OCI-M1 (cell line): ENCODE measurements at places on chromosomes 7 and 10.

DNA sequence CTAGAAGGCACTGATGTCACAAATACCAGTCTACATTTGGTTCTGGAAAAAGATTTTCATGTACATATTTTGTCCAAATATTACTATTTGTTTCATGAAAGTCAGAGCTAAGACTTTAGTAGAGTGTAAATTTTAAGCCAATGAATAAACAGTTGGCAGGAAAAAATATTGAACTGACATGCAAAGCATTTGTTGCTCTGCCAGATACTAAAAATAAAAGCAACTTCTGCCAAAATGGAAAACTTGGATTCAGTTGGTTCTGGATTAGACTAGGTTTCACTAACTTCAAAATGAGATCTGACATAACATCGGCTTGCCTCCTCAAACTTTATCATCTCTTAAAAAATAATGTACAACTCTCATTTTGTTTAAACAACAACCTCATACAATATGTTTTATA is 34.9 kb downstream of the FAM204A start:
- DNase-seq: no peak

DNA sequence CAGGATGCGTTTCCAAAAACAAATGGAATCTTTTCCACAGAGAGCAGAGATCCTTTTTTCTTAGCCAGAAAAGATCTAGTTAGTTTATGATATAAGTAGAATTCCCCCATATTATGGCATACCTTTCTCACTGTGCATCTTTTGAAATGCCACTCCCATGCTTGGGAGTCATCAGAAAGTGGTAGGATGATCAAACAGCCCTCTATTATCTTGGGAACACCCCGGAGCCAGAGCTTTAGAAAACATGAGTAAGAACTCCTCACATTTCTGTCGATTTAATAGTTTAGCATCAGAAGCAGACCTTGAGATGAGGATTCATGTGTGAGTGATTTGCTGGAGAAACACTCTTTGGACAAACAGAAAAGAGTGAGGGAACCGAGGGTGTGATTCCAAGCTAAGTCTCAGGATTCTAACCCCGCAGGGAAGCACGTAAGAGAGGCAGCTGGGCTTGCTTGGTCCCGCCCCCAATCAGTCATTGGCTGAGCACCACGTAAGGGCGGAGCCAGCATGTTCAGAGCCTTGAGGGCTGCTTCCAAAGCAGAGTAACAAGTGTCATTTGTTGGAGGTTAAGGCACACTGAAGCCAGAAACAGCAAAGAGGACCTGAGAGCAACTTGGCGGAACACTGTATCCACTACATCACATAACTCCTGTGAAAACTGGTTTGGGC is 43.7 kb upstream of the NXPH1 start:
- DNase-seq: no peak

GRCh38 chr7:99505324-99505662 is 831 bp downstream of the ZKSCAN5 start:
- no peak for DNase-seq

GRCh38 chr10:44511166-44511565 is 126.3 kb upstream of the CXCL12 start:
- DNase-seq: no peak

- DNase-seq: no peak
These were observed 20.1 kb upstream of the C7orf33 start for GRCh38 chr7:148570510-148570909.

DNA sequence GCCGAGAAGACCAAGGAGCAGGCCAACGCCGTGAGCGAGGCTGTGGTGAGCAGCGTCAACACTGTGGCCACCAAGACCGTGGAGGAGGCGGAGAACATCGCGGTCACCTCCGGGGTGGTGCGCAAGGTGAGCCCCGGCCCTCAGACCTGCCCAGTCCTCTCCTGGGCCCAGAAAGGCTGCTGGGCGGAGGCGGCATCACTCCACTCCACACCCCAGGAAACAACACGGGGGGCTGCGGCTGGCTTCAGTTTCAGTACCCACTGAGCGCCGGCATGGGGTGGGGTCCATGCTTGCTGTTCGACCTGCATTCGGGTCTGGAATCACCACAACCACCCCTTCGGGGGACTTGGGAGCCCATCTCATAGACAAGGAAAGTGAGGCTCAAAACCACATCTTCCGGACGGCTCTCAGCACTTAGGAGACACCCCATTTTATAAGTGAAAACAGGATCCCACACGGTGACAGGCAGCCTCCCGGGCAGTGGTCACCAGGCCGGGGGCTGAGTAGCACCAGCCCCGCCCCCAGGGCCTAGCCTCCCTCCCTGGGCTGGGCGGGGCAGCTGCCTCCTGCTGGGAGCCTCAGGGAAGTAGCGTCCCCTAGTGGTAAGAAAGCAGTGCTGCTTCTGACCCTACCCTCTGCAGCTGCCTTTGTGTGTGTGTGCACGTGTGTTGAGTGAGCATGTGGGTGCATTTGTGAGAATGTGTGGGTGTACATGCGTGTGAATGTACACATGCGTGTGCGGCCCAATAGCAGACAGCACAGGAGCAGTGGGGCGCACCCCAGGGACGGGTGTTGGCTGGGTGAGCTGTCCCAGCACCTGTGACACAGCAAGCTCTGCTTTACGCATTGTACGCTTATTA is 1.8 kb downstream of the SNCG start:
- peak; percentile 90 for DNase-seq

- DNase-seq: no peak
These were observed 48.7 kb downstream of the LSMEM1 start for GRCh38 chr7:112529521-112529920.

- peak; percentile 47 for DNase-seq
These were observed 13.1 kb upstream of the SGMS1 start for GRCh38 chr10:50636618-50637579.

DNA sequence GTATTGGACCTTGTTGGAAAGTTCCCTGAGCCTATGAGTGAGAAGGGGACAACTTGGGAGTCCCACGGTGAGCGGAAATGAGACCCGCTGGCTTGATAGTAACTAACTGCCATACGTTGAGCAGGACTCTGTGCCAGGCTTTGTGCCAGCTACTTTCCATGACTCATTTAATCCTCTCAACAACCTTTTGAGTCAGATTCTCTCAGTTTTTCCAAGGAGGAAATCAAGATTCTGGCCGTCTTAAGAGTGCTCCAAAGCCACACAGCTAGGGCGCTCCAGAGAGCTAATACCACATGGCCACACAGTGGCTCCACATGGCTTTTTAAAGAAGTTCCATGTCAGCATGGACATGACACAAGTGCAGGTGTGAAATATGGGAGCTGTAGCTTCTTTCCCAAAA is 55.7 kb downstream of the NOD1 start:
- no peak for DNase-seq

DNA sequence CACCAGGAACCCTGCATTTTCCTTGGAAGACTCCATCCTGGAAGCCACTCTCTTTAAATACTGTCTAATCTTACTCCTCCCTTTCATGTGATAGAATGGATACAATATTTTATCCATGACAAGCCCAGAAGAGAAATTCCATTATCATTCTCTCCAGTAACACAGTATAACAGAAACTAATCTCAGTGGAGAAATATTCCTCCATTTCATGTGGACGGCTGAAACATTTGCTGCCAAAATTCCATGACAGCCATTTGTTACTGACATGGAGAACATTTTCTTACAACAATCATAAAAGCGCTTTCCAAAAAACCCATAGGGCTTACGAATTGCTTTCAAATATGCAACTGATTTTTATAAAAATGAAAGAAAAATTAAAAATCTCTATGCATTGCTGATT is 392.8 kb upstream of the KLF6 start:
- DNase-seq: no peak

- DNase-seq: no peak
These were observed 52.2 kb downstream of the KMT2C start for GRCh38 chr7:152383341-152384234.

DNA sequence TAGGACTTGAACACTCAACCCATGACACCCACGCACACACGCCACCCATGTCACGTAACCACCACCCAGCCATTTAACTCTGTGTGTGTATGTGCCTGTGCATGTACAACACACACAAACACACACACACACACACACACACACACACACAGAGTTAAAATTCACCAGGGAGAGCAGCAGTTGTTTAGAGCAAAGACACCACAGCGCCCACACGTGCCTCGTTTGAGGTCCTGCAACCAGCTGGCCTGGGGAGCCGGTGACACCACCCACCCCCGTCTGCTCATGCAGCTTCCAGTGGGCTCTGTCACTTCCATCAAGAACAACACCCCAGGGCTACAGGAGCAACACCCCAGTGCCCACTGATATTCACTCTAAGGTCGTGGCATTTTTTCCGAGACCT is 97.4 kb downstream of the ELFN1 start:
- DNase-seq: peak; percentile 8

DNA sequence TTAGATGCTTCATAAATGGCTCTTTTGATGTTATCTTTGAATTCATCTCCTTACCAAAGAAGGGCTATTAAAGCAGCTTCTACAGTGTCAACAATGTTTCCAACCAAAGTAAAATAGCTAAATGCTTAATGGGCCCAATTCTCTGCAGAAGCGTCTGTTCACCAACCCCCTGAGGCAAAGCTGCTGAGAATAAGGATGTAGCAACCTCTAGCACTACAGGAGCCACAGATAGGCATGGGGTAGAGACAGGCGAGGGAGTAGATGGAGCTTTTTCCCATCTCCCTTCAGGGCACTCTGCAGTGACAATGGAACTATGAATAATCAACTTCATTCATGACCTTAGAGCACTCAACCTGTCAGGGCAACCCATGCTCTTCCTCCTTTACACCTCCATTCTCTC is 134.1 kb downstream of the FZD1 start:
- DNase-seq: no peak

- no peak for DNase-seq
These were observed 104.0 kb downstream of the FAM107B start for GRCh38 chr10:14670551-14671240.

DNA sequence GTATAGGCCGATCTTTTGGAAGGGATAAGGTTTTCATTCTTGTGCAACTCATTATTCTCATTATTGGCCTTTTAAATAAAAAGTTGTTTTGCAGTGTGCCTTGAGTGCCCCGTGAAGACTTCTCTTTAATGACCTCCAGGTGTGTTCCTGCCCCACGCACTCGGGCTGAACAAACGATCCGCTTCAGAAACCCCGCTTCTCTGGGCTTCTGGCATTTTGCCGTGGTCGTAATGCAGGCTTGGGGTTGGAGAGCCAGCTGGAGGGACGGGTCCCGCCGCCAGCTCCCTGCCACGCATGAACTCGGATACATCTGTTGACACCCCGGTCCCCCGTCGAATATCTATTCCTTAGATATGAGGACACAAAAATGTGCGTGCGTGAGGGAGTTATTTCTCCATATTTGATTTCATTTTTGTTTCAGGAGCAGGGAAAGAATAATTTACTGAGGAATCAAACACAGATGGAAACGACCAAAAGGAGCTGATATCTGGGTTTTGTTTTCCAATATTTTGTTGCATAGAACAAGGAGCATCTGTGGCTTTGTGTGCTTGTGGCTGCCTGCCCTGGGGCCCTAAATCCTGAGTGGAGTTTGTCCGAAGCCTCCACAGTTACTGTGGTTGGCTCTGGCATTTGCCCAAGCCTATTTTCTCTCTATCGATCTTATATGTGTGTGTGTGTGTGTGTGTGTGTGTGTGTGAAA is 17.0 kb upstream of the TTYH3 start:
- DNase-seq: no peak

DNA sequence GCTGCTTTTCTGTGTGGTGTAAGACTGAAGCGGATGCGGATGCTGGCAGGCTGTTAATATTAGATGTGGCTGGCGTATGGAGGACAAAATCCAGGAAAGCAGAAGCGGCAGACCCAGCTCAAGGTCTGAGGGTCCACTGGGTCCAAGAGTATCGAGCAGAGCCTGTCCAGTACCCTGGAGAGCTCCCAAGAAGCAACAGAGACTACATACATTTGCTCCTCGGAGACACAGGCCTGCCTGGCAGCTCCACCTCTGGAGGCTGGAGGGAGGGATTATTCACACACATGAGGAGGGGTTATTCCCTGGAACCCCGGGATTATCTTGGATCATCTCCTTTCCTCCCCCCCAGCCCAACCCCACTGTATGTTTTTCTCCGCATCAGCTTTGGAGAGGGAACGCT is 31.3 kb upstream of the LOXL4 start:
- DNase-seq: no peak

- DNase-seq: no peak
These were observed 2.4 kb upstream of the EVX1 start for GRCh38 chr7:27240015-27240731.

GRCh38 chr10:72045586-72045985 is 42.8 kb downstream of the SPOCK2 start:
- DNase-seq: peak; percentile 88

GRCh38 chr7:112897839-112898431 is 107.7 kb upstream of the TMEM168 start:
- no peak for DNase-seq

DNA sequence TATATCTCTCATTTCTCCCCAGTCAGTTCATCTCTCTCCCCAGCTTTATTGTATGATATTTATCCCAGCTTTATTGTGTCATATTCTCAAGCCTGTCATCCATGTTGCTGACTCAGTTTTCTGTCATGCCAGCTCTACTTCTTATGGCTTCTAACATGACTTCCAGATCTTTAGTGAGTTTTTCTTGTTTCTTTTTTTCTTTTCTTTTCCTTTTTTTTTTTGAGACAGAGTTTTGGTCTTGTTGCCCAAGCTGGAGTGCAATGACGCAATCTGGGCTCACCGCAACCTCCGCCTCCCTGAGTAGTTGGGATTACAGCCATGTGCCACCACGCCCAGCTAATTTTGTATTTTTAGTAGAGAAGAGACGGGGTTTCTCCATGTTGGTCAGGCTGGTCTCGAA is 28.7 kb upstream of the CALU start:
- DNase-seq: no peak

DNA sequence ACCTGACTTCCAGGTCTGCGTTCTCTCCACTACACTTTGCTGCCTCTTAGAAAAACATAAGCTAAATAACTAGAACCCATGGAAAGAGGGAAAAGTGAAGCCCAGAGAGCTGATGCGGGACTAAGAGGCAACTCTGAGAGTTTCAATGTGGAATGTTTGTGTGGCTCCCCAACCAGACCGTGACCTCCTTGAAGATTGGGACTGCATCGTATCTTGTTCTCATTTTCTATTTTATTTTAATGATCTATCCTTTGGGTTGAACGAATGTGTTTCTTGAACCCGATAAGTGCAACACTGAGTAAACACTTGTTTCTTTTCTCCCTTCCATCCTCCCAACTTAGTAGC is 77.4 kb downstream of the TPST1 start:
- DNase-seq: no peak

GRCh38 chr7:8822595-8822994 is 389.2 kb downstream of the NXPH1 start:
- DNase-seq: no peak

- no peak for DNase-seq
These were observed 7.4 kb downstream of the ZNF487 start for GRCh38 chr10:43444323-43444722.

DNA sequence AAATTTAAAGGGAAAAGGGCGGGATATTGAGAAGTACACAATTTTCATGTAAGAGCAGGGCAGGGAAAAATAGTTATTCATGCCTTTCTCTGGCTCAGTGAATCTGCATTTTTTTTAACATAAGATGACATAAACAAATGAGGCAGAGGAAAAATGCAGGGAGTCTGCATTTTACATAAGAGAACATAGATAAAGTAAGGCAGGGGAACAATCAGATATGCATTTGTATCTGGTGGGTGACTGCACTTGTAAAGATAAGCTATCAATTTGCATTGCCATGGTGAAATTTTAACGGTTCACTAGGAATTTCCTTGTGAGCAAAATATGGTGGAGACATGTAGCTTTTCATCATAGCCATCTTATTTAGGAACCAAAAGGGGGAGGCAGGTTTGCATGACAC is 33.5 kb downstream of the ALOX5 start:
- DNase-seq: peak; percentile 50

GRCh38 chr7:104198673-104199278 is 9.0 kb downstream of the ORC5 start:
- DNase-seq: no peak
